ENCODE measurements at places on chromosomes 3 and 15.
A peak's percentile ranks its signal among the peaks of the same experiment; 100 is the strongest.

GRCh38 chr15:81024265-81024872, 23.6 kb downstream of the TLNRD1 start:
- DNase-seq: no peak

DNA sequence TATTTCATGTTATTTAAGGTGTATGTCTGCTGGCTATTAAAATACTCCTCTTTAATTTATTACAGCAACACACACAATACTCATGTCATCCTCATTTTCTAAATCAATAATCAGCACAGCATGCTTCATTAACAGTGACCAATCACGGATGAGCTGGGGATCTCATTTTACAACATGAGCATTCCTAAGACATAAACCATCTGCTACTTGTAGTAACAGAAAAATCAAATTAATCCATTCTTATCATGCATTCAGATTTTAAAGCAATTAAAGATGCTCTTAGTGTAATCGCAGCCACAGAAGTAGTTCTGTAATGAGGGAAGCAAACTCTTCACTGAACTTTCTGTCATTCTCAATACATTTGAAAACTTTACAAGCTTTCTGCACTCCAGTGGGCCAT, 191.1 kb downstream of the TBC1D5 start:
- no peak for DNase-seq

DNA sequence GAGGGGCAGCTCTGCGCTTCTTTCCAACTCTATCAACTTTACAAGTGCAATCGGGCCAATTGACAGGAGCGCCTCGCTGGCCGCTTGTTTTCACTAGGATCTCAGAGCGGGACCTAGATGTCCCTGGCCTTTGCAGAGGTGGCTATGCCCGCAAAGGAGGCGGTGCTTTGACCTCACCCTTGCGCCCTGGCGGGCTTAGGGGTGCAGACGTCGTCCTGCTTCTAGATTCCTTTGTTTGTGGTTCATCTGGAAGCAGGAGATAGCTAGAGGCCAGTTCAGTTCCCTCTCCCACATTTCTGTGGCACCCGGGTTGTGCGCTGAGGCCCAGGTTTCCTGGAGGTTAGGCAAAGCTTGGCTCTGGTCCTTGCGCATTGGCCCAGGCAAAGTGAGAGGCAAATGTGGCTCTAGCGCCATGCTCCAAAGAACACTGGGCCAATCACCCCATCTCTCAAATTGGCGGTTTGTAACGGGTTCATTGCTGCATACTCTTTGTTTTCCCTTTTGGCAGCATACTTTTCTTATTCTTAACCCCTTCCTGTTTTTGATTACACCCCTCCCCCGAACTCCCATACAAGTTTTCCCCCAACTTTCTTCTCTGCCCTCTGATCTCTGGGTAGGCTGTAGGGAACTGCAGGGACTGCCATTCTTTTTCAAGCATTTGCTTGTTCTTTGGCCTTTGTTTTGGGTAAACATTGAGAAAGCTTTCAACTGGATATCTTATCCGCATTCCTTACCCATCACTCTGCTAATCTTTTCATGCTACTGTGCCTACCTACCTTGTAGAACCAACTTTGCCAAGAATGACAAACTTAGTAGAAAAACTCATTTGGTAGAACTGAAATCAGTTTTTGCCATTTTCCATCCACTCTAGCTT, 1.4 kb downstream of the PPM1L start:
- DNase-seq: no peak

DNA sequence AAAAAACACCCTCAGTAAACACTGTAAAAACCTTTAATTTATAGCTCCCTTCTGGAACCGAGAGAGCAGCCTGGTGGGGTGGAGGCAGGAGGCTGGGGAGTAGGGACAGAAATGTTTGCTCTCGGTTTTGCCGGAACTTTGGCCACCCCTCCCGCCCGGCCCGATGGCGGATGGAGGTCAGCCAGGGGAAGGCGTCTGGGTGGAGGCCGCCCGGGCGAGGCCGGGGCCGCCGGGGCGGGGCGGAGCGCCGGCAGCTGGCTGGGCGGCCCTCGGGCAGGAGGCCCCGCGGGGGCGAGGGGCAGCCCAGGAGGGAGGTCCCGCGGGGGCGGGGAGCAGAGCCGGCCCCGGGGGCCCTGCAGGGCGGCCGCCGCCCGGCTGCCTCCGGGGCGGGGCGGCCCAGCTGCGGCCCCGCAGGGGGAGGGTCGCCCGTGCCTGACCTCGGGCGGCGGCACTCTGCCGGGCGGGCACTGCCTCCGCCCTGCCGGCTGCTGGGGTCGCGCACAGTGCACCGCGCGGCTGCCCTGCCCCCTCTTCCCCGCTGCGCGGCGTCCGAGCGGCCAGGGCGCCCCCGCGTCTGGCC, 829 bp upstream of the SKIL start:
- DNase-seq: peak; percentile 78

GRCh38 chr3:101950985-101951733, 101.8 kb downstream of the NFKBIZ start:
- no peak for DNase-seq

- no peak for DNase-seq
These were observed 233.8 kb downstream of the NTRK3 start for GRCh38 chr15:88022716-88023115.

DNA sequence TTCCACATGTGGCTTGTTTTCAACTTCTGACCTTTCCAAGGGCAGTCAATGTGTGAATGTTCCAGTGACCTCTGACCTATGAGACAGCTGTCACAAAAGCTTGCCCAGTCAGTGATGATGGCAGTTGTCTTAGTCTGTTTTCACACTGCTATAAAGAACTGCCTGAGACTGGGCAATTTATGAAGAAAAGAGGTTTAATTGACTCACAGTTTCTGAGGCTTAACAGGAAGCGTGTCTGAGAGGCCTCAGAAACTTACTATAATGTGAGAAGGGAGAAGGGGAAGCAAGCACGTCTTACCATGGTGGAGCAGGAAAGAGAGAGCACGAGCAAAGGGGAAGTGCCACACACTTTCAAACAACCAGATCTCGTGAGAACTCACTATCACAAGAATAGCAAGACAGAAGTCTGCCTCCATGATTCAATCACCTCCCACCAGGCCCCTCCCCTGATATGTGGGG, 95.6 kb downstream of the ECT2 start:
- no peak for DNase-seq

DNA sequence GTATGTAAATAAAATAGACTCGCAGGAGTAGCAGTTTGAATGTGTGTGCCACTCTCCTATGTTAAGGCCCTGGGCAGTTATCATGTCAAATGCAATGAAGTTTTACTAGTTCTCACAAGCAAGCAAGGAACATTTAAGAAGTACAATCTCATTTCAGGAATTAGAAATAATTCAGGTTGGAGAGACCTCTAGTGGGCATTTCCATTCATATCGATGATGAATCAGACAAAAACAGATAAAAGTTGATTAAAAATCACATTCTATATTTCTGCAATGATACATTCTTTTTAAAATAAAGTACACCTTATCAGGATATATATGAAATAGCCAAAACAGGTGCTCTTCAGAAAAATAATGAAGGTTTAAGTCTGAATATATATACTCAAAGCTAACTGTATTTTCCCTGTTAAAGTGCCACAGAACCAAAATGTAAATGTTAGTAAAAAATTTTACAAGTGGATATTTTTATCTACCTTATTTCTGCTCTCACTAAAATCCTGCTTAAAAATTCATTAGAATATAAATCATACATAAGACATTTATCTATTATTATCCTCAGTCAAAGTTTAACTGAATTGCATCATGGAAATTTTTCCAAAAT, 492.4 kb upstream of the FRG2C start:
- DNase-seq: no peak

DNA sequence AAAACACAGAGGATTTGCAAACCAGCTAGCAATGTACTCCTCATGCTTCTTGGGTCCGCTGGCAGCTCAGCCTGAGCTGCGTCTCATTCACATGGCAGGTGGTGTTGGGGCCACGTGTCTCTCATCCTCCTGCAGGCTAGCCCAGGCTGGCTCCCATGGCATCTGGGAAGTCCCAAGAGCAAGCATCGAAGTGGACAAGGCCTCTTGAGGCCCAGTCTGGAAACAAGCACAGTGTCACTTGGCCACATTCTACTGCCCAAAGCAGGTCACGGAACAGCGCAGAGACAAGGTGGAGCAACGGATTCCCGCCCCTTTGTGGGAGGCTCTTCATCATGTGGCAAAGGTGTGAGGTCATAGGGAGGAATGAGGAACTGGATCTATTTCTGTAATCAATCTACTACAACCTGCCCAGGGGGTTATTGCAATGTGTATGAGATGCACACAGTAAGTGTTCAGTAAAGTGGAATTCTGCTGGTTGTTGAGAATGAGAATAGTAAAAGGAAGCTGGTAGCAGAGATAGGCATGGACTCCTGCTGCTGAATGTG, 128.3 kb downstream of the TPRA1 start:
- DNase-seq: no peak

- DNase-seq: no peak
These were observed 86.2 kb upstream of the LRTM1 start for GRCh38 chr3:55014081-55014480.

DNA sequence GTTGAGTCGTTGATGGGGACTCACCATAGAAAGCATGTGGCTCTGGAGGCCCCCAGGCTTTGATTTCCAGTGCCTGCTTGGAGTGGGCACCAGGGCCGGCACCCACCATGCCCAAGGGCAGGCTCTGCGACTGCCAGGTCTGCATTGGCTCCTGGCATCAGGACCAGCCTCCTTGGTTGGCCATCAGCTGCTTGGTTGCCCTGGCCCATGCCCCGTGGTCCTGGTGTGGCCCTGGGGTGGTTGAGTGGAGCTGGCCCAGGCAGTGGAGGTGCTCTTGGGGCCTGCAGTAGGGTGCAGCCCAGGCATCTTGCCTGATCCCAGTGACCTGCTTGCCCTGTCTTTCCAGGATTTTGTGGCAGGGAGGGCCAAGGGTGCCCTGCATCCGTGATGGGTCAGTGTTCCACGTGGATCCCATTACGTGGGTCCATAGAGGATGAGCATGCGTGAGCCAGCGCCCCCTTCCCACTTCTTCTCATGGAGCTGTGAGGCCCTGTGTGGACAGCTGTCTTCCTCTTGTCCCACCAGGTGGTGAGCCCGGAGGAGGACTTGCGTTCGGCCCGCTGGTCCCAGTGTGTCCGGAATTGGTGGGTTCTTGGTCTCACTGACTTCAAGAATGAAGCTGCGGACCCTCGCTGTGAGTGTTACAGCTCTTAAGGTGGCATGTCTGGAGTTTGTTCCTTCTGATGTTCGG, 187.0 kb downstream of the UBE3A start:
- DNase-seq: no peak

DNA sequence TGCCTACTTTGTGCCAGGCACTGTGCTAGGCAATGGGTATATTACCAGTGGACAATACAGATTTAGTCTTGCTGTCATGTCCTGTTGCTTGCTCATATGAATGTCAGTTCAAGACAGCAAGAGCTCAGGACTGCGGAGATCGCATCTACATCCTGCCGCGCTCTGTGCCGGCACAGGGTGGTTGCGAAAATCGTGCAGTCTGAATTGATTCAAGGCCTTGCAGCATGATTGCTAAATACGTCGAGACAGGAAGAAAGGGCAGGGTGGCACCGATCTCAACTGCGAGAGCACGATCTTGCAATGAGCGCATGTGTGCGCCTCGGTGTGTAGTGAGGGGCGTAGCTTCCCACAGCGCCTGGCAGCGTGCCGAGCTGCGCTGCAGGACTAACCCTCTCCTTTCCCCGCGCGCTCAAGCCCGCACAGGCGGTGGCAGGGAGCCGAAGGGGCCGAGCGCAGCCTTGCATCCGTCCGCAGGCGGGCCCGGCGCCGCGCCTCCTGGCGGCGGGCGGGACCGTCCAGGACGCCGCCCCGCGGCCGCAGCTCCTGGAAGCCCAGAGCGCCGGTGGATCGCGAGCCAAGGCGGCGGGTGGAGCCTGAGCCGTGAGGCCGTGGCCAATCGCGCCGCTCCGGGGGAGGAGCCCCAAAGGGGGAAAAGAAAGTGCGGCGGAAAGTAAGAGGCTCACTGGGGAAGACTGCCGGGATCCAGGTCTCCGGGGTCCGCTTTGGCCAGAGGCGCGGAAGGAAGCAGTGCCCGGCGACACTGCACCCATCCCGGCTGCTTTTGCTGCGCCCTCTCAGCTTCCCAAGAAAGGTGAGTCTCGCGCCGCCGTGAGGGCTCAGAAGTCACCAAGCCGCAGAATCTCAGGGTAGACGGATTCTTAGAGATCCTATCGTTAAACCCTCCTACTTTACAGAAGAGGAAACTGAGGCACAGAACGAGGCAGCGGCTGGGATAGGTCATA, at the start of gene IL1RAP:
TSS of gene IL1RAP (plus strand) at position 677 of the 962 bp plus-strand sequence. CDS start 50,205 bp downstream, outside the sequence.
- DNase-seq: peak; percentile 90

GRCh38 chr15:69451951-69452691, 497 bp upstream of the RPLP1 start:
- DNase-seq: no peak

GRCh38 chr3:84987706-84988504, 29.1 kb downstream of the CADM2 start:
- DNase-seq: no peak

GRCh38 chr15:50107591-50108408, 11.2 kb downstream of the ATP8B4 start:
- no peak for DNase-seq

- DNase-seq: no peak
These were observed 54.7 kb upstream of the SMAD6 start for GRCh38 chr15:66647358-66647757.

Data from activated CD8-positive, alpha-beta memory T cell treated with anti-CD3 and anti-CD28 coated beads, Interleukin-2, amount 50 U/mL, for 48 hours (primary cell).